NCI-H748 treated with DMSO at 0.1 percent for 48 hours (cell line): ENCODE measurements at places on chromosomes 16 and 17.

DNA sequence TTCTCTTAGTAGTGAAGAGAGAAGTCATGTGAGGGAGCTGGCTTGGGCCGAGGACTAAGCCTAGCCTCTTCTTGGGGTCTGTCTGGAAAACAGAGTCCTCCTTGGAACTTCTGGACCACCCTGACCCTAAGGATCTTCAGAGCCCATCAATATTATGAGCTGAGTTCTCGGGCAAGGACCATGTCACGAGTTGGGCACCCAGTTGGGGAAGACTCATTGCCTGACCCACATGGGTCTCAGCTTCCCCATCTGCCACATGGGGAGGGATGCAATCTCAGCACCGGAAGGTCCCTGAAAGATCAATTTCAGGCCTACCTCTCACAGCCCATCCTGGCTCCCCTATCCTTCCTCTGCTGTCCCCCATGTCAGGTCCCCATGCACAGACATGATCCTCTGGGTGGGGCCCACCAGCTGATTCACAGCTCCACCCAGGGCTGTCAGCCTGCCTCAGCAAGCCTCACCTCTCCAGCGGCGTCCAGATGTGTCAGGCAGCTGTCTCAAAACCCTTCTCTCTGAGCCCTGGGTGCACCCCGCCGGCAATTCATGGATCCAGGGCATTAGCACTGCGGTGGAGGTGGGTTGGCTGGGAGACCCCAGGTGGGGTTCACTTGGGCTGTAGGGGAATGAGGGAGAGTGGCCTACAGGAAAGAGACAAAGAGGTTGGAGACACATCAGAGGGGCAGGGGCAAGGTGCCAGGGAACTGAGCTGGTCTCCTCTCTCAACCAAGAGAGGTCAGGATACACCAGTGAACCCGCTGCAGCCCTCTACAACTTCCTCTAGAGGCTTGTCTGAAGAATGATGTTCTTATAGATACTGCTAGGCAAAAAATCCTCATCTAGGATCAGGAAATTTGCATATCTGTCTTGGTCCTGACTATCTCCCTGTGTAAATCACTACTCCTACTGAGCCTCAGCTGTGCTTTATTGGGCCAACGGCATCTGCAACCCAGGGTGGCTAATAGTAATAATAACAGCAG lies 1.8 kb downstream of the NLRP1 start:
- no peak for DNase-seq

GRCh38 chr17:43611230-43611969 lies 50.3 kb downstream of the MEOX1 start:
- DNase-seq, result no peak

DNA sequence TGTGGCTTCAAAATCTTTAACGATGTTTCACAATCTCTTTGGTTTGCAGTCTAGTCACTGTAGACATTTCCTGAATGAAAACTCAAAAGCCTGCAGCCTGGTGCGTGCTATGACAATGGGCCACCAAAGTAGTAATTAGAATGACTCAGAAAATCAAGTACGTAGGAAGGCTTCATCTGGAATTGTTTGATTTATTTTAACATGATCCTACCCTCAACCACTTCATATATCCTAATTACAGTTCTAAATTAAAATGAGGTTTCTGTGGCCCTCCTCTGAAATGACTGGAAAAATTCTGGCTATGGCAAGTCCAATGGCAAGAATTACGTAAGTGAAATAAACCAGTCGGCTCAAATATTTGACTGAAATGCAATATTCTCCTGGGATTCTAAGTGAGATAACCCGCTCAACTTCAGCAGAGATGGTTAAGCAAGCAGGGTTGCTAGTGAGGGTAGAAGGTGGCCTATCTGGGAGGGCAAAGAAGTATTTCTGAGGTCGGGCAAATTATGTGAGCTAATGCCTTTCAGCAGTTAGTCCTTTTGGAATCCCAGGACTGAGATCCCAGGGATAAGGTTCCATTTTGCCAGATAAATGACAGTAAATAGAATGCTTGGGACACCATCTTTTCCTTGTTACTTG lies 145.6 kb upstream of the MYOCD start:
- DNase-seq, result no peak

DNA sequence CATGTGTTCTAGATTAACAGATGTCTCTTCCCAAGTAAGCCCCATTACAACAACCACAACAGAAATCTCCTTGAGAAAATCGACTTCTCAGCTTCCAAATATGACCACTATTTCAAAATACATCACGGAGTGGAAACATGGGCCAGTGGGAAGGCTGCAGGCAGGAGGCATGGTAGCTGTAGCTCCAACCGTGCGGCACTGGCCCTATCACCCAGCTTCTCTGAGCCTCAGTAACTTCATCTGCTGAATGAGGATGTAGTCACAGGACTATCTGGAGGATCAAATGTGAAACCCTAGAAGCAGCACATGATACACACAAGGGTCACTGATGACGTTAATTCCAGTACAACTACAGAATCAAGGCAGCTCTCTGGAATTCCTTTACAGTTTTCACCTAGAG lies 112.2 kb downstream of the VPS53 start:
- DNase-seq, result no peak

DNA sequence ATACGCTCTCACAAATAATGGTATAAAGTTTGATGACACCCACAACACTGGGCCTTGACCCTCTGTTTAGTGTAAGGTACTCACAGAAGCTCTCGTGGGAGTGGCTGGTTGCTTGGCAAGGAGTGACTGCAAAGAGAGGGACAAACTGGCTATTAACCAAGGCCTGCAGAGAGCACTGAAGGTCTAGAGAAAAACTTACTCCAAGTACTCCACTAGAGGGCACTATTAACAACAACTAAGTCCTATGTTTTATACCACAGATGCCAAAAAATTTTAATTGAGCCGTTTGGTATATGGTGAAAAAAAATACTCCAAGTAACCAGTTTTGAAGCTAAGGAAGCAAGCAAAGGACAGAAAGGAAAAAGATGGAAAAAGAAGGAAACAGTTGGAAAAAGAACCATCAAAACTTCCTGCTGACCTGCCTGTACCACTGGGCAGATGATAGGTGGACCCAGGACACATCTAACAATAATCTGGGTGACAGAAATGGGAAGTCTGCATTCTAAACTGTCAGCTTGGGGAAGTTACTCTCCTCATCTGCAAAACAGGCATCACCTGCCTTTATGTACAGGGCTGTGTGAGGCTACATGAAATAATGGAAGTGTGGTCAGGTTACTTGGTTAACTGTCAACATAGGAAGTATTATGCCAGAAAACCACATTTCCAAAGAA lies 23.2 kb downstream of the DYNC1LI2 start:
- DNase-seq, result peak; percentile 16

DNA sequence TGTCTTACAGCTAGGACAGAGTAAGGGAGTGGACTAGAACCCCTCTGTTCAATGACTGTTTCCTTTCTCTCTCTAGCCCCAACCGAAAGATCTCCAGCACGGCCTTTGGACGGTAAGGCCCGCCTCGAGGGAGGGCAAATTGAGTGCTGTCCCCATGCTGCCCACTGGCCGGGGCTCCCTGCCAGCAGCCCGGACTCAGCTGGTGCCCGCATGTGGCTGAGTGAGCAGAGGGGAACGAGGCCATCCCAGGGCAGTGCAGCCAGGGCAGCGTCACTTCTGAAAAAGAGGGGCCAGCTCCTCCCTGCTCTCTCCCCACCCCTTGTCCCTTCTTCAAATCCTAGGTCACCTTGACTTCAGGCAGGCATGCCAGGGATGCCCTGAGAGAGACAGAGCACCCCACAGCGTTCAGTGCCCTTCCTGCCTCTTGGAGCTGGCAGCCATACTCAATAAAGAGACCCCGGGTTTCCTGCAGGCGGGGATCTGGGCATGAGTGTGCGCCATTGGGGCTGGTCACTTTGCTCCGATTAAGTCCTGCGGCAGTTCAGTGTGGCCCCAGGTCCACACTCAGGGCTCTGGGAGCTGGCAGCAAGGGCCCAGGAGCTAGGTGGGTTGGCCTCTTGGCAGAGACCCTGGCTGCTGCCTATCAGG lies 130.9 kb downstream of the RAB11FIP4 start:
- no peak for DNase-seq

DNA sequence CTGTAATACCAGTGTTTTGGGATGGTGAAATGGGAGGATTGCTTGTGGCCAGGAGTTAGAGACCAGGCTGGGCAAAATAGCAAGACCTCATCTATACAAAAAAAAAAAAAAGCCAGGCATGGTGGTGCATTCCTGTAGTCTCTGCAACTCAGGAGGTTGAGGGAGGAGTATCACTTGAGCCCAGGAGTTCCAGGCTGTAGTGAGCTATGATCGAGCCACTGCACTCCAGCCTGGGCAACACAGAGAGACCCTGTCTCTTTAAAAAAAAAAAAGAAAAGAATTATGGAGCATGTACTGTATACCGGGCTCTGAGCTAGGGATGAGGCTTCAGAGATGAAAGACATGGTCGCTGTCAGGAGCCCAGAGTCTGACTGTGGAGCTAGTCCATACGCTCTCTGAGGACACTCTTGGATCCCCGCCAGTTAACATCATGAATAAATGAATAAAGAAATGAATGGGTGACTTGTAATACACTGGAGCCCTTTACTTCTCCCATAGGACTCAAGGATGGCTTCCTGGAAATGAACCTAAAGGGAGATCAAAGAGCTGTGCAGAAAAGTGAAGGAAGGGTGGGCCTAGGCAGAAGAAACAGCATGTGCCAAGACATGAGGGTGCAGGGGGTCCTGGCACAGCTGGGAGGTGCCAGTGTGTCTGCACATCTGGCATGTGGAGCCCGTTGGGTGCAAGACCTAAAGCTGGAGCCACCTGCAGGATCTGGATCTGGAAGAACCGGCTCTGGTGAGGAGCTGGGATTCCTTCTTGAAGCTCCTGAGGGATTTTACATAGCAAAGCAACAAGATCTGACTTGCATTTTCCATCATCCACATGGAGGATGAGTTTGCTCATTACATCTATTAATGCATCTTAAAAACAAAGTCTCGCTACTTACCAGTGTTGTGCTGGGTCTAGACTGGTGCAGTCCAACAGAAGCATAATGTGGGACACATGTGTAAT lies 120.4 kb downstream of the IRX3 start:
- no peak for DNase-seq

DNA sequence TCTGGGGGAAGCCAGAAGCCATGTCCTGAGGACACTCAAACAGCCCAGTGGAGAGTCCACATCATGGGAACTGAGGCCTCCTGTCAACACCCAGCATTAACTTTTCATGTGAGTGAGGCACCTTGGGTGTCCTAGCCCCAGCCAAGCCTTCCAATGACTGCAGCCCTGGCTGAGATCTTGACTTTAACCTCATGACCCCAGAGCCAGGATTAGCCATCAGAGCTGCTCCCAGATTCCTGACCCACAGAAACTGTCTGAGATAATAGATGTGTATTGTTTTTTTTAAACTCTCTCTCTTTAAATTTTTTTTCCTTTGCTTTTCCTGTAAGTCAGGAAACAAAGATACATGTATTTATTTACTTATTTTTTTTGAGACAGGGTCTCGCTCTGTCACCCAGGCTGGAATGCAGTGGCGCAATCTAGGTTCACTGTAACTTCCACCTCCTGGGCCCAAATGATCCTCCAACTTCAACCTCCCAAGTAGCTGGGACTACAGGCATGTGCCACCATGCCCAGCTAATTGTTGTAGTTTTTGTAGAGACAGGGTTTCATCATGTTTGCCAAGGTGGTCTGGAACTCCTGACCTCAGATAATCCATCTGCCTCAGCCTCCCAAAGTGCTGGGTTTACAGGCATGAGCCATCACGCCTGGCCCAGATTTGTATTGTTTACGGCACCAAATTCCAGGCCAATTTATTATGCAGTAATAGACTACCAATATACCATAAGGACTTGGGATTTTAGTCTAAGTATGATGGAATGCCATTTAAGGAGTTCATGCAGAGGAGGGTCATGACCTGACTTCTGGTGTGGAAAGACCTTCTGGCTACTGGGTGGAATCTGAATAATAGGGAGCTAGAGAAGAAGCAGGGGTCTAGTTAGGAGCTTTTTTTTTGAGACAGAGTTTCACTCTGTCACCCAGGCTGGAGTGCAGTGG lies 14.0 kb upstream of the TMEM94 start:
- DNase-seq, result no peak

- DNase-seq, result no peak
Measured at GRCh38 chr16:84905965-84906460, 86.2 kb downstream of the CRISPLD2 start.

DNA sequence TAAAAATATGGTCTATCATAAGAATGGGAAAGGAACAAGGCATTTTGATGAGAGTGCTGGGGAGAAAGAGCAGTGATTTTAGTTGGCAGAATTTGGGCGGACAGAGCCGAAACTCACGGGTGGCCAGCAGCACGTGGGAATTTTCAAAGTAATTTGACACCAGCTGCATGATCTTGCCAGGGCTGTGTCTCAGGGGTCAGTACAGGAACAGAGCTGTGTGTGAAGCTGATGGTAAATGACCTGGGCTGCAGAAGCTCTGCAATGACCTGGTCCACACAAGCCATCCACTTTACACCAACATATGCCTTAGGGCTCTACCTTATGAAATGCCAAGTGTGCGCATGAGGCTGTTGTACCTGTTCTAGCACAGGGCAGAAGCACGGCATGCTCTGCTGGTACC lies 112.0 kb downstream of the ZFHX3 start:
- DNase-seq, result no peak

DNA sequence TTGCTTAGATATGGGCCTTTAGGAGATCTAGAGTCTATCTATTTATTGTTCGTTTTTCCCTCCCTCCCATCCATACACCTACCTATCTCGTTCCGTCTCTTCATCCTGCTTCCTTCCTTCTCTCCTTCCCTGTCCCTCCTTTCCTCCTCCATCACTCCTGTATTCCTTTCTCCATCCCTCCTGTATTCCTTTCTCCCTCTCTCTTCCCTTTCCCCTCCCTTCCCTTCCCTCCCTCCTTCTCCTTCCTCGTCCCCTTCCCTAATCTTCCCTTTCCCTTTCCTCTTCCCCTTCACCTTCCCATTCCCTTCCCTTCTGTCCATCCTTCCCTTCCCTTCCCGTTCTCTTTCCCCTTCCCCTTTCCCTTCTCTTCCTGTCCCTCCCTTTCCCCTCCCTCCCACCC lies 10.6 kb downstream of the GP2 start:
- no peak for DNase-seq

- DNase-seq, result no peak
Measured at GRCh38 chr17:77521076-77521475, 380.3 kb downstream of the SEC14L1 start.

GRCh38 chr17:55417411-55418268 lies 4.0 kb downstream of the MMD start:
- no peak for DNase-seq

GRCh38 chr17:18158022-18158600 lies 25.5 kb upstream of the ALKBH5 start:
- peak; percentile 43 for DNase-seq

GRCh38 chr17:55722742-55723487 lies at the start of gene TMEM100:
TMEM100 (minus strand) TSS chr17:55722864; CDS start chr17:55721070, 1,794 bp downstream.
- no peak for DNase-seq

- peak; percentile 9 for DNase-seq
Measured at GRCh38 chr16:56576585-56577299, 11.9 kb downstream of the MT4 start.

GRCh38 chr16:30187971-30188561 lies 4.7 kb downstream of the CORO1A start:
- DNase-seq, result no peak

- no peak for DNase-seq
Measured at GRCh38 chr17:60729854-60730253, 52.2 kb downstream of the BCAS3 start.
